Iris pigment epithelial cell (primary cell): ENCODE measurements at places on chromosomes 2 and 18.

DNA sequence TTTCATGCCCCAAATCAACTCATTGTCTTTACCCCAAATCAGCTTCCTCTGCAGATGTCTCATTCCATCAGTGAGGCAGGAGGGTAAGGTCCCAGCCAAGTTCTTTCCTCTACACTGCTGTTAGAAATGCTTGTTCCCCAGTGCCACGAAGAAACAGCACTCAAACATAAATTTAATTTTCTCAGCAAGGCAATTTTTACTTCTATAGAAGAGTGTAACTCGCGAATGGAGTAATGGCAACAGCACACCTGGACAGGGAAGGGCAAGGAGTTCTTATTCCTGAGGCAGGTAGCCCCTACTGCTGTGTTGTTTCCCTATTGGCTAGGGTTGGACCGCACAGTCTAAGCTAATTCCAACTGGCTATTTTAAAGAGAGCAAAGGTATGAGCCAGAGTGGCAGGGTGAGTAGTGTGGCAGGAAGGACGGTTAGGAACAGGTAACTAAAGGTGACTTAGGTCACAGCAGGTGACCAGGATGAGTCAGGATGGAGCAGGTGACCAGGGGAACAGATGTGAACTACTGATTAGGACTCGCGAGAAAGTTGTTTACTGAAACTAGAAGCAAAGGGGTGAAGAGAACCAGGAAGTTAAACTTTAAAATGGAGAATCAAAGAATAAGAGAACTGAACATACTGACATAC lies 12.0 kb upstream of the CEP68 start:
- no peak for DNase-seq

GRCh38 chr2:56239437-56239836 lies 55.6 kb downstream of the CCDC85A start:
- peak; percentile 39 for DNase-seq

GRCh38 chr2:223735659-223736244 lies 101.6 kb downstream of the AP1S3 start:
- DNase-seq: peak; percentile 97

- DNase-seq: peak; percentile 17
Measured at GRCh38 chr2:158969162-158969714, 798 bp downstream of the TANC1 start.

- DNase-seq: no peak
Measured at GRCh38 chr2:40859617-40860016, 407.7 kb upstream of the SLC8A1 start.

- no peak for DNase-seq
Measured at GRCh38 chr2:397521-397920, 109.6 kb upstream of the ALKAL2 start.

DNA sequence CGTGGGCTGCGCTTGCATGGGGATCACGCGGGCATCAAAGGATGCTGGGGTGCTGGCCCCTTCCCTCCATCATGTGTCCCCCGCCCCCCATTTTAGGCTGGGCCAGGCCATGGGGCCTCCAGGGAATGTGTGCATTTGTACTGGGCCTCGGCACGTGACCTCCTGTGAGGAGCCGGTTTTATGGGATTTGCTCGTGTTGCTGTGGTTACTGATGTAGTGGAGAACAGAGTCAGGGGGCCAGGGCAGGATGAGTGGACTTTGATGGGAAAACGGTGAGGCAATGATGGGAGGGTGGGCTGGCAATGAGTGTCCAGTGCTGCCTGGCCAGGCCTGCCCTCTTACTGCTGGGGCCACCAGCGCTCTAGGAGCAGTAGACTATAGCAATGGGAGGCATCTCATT lies 257.7 kb downstream of the LOXHD1 start:
- DNase-seq: no peak

DNA sequence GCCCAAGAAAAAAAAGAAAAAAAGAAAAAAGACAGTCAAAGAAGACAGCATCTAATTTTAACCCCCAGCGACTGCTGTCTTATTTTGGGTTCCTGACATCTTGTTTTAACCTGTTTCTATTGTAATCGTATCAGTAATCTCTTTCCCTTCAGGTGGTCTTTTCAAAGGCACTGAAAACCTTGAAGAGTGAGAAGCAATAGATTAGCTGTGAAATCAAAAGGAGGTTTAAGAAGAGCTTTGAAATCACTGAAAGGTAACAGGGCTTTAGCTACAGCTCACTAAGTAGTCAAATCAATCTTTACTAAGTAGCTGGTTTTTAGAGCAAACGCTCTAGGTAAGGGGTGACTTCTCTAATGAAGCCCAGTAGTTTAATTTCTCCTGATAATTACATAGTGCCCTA lies 5.4 kb upstream of the TANC1 start:
- DNase-seq: no peak

DNA sequence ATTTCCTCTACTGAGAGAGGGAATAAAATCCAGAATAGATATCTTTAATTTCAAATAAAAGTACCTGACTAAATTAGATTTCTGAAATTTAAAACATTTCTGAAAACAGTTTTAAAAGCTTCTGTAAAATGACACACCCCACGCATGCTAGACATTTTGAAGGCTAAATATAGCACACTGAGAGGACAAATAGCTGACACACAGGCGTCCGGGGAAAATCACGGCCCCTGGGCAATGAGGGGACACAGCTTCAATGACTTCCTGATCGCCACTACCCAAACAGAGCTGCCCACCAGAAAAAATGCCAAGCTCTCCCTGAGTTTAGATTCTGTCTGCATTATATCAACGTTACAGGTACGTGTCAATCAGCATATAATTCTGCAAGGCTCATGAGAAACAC lies 10.9 kb downstream of the TBC1D8 start:
- no peak for DNase-seq

- no peak for DNase-seq
Measured at GRCh38 chr2:240981871-240982800, 16.3 kb upstream of the SNED1 start.

- DNase-seq: no peak
Measured at GRCh38 chr18:23981369-23981980, 33.1 kb upstream of the TTC39C start.

DNA sequence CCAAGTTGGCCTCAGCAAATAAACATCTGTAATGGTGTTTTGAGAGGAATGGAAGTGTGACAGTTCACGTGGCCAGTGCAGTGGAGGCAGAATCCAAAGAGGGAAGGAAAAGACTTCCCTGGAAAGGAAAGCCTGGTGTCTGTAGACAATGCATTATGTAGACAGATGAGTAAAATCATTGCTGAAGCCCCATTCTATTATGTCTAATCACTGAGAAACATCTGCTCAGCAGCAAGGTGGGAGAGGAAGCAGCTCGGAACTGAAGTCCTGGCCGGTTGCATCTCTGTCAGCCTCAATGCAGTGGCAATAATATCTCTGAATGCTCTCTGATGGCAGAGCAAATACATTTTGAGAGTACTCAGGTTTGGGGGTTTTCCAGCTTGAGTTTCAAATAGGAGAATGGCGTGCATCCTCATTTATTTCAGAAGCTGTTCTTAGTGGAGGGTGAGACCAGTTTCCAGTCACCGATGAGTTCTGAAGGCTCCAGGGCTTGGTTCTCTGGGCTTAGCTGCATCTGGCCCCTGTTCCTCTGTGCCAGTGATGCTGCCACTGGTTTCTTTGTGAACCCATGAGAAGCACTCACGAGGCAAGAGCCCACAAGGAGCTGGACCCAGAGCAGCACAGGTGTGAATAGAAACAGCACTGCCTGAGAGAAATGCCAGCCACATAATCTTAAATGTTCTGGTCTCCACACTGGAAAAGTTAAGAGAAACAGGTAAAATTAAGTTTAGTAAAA lies 63.3 kb downstream of the RPIA start:
- DNase-seq: no peak

DNA sequence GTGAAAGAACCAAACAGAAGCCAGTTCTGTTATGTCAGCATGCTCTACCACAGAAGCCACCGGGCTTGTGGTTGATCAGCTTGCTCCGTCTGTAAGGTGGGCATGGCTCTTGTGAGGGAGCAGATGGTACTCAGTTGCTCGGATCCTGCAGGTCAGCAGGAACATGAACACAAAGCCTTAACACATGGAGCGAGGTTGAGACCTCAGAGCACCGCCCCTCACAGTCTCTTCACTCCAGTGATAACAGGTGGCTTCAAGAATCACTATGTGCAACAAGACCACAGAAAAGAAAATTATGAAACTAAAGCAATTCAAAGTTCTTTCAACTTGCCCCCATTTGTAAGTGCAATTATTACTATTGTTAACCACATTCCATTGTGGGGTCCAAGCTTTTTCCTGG lies 72.1 kb downstream of the OSBPL6 start:
- no peak for DNase-seq

DNA sequence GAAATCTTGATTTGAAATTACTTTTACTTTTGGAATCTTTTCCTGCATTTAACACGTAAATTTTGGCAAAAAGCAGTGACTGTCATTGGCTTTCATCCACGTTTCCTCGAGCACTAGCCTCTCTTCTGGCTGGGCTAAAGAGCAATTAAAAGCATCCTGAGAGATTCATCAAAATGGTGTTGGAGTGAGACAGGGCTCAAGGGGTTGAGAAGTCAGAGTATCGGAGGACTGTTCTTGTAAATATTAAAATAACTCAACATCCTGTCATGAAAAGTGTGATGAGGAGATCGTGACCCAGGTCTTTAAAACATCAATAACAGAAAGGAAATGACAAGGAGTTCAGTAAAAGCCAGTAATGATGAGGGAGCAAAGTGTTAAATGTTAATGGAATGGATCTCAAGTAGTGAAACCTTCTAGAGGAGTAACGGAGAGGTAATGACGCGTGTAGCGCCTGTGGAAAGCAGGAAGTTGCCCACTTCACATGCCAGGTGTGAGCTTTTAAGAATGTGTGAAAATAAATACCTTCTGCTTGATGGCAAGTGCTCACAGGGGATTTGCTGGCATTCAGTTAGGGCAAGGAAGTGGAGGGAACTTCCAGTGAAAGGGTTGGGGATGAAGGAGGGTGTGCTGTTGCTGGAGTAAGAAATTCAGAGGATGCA lies 754.4 kb downstream of the ADCYAP1 start:
- no peak for DNase-seq

DNA sequence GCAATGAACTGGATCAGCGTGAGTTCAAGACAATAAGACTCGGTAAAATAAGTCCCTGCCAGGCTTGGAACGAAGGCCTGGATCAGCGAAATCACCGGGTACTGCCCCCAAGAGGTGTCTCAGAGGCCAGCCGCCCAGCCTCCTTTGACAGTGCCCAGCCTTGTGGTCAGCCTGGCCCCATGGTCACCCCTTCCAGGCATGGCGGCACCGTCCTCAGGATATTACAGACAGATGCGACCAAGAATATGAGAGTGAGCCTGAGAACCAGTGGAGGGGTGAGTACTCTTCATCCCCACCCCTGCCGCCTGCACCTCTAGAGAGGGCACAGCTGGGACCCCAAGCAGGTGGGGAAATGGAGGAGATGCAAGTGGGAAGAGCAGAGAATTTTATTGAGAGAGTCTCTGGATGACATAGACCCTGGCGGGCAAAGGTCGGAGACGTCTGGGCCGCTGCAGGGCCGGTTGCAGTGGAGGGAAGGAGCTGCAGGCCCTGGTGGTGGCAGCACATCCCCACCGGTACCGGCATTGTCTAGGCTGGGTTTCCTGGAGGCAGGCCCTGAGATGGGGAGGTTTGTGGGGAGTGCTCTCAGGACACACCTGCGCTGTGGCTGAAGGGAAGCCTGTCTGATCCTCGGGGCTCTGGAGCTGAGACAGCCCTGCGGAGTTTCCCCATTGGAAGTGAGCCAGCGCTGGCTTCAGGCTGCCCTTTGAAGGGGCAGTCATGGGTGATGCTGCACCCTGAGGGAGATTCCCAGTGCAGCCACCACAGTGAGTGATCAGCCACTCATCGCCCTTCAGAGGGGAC lies 190.0 kb downstream of the SEPTIN10 start:
- DNase-seq: no peak

DNA sequence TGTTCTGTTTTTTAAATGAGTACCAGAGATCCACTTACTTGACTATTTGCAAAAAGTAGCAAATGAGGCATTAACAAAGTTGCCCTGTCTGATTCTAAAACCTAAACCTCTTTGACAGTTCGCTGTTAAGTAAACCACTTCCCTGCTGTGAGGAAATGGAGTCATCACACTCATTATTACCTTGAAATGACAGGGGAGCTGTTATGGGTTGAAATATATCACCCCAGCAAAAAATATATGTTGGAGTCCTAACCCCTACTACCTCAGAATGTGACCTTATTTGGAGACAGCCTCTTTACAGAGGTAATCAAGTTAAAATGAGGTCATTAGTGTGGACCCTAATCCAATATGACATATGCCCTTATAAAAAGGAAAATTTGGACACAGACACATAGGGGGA lies 36.1 kb downstream of the DHRS9 start:
- DNase-seq: no peak

GRCh38 chr18:26702086-26702485 lies 153.7 kb upstream of the KCTD1 start:
- no peak for DNase-seq

DNA sequence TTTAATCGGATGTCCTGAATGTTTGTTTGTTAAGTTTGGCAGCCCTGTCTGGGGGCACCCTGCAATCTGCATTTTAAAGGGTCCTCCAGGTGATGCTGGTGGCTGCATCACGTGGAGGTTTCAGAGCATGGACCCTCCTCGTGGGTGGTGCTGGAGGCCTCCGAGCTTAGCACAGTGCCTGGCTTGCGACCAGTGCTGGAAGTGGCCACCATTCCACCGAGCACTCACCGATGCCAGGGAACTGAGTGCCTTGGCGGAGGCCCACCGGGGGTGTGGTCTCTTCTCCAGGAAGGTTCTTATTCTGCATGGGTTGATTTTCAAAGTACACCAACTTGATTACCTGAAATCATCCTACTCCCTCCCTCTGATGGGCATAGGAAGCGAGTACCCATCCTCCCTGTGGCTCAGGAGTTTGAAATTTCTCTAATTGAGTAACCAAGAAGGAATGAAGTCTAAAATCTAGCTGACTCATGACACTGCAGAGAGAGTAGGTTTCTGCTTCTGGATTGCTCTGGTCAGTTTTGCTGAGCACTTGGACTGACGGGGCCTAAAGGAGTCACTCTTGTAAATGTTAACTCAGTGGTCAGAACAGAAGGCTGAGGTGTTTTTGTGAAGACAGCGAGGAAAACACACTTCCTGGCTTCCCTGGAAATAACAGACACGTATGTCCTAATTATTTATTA lies 58.1 kb upstream of the SLC66A3 start:
- peak; percentile 79 for DNase-seq

DNA sequence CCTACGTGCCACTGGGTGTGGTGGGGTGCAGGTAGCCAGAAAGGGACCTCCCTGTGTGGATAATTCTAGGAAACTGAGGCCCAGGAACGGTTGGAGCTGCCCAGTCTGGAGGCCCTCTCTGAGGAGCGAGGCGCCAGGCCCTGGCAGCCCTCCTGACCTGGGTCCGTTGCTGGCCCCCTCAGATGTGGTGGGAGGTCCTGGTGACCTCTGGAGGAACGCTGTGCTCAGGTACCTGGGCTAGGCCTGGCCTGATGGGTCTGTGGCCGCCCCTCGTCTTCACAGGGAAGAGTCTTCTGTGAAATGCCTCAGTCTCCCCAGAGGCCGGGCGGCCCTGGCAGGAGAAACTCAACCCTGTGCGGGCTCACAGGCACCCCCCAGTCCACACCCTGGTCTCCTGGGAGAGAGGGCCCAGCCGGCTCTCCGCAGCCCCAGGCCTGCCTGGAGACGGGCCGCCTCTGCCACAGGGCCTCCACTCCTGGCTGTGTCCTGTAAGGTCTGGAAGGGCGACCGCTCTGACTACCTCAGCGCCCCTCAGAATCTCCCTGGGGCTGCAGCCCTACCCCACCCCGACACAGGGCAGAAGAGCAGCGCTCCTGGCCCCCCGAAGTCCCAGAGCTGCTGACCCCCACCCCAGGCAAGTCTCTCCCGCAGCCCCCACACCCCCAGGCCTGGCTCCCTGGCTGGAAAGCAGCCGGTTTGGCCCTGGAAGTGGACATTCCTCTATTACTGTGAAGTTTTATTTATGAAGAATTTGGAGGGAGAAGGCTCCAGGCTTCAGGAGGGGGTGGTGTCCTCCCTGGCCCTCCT lies 3.7 kb downstream of the B3GNT7 start:
- no peak for DNase-seq
